RKO (cell line): ENCODE measurements at places on chromosomes 6 and 20.

- no peak for DNase-seq
These were observed 144.8 kb downstream of the GJA10 start for GRCh38 chr6:90038961-90039653.

DNA sequence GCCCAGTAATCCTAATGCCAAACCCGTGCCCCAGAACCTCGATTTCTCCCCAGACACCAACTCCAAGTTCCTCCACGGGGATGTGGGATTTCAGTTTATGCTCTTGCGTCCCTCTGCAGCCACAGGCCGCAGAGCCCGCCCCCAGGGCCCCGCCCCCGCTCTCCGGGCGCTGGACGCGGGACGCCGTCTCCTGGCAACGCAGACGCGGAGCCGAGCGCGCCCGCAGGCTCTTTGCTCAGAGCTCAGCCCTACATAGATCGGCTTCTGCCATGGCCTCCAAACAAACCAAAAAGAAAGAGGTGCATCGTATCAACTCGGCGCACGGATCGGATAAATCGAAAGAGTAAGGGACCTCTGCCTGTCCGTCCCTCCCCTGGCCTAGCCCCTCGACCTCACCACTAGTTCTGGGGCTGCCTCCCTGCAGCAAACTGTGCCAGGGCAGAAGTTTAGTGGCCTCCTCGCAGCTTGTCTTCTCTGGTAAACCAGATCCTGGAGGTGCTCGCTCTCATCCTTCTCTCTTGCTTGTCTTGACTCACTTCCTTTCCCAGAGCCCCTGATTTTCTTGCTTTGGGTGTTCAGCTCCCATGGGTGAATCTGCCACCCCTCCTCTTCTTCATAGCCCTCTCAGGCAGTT, at the start of gene ADGB:
ADGB (plus strand) TSS at position 201 of the 634 bp plus-strand sequence; CDS start at position 270, 69 bp downstream.
- no peak for DNase-seq

DNA sequence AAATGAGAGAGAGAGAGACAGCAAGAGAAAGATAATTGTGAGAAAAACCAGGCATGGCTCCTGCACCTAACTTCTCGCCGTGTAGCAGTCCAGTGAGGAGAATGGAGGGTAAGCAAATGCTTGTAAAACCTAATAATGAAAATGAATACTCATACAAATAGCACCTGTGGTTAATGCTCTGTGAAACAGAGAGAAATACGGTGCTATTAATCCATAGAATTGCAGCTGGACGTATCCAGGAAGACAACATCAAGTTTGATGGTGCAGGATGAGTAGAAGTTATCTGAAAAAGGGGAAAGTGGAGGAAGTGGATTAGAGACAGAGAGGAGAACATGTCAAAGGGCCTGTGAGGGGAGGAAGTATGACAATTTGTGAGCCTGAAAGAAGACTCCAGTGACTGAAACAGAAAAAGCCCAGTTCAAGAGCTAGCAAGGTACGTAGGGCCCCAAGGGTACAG, 89.4 kb upstream of the PAK5 start:
- DNase-seq: no peak

- DNase-seq: peak; percentile 29
These were observed 2.6 kb downstream of the CD164 start for GRCh38 chr6:109379711-109380110.
